HS-27A (cell line): ENCODE measurements at places on chromosomes 3 and 15.

GRCh38 chr3:125166599-125167136 lies 45.9 kb downstream of the SLC12A8 start:
- no peak for DNase-seq

GRCh38 chr3:82978368-82978767 lies 1216.9 kb upstream of the GBE1 start:
- DNase-seq, result no peak

GRCh38 chr15:41215708-41216107 lies 14.8 kb downstream of the EXD1 start:
- DNase-seq, result no peak

DNA sequence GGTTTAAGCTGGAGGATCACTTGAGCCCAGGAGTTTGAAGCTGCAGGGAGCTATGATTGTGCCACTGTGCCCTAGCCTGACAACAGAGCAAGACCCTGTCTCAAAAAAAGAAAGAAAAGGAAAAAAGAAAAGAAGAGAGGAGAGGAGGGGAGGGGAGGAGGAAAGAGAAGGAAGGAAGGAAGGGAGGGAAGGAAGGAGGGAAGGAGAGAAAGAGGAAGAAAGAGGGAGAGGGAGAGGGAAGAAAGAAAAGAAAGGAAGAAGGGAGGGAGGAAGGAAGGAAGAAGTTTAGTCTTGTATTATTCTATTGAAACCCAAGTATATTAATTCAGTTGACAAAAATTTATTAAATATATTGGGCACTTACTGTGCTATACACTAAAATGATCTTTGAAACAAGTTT lies 11.5 kb downstream of the GOLM2 start:
- no peak for DNase-seq

DNA sequence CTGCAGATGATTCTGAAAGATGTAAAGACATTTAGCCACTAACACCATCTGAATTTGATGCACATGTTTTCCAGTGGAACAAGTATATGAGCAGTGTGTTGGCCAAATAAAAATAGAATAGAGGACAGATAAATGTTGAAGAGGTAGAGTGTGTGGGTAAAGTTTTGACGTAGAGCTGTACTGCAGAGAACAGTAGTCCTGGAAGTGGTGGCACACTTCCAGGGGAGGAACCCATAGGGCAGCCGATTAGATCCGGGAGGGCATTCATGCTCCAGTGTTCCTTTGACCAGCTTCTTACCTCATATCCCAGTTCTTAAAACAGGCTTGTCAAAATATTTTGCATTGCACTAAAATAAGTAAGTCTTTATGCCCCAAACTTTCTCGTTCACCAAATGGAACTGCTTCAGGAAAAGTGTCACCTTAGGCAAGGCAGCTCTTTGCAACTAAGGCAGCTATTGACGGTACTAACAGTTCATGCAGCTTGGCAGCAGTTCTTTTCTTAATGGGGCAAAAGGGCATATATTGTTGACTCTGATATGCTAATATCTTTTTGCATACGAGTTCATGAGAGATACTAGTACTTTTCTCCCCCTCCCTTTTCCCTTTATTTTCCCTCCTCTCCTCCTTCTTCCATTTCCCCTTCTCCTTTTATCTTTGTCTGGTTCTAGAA lies 429.3 kb upstream of the AZI2 start:
- DNase-seq, result no peak
